ENCODE measurements at places on chromosomes 1 and 21. TPM values are rescaled to one million over a fixed set of nuclear protein-coding genes. Genes with fewer than 3 reads are reported as not detected.
A peak's percentile ranks its signal among the peaks of the same experiment; 100 is the strongest.

GRCh38 chr1:1116701-1117468 is 996 bp upstream of the C1orf159 start:
- DNase-seq: peak; percentile 58

DNA sequence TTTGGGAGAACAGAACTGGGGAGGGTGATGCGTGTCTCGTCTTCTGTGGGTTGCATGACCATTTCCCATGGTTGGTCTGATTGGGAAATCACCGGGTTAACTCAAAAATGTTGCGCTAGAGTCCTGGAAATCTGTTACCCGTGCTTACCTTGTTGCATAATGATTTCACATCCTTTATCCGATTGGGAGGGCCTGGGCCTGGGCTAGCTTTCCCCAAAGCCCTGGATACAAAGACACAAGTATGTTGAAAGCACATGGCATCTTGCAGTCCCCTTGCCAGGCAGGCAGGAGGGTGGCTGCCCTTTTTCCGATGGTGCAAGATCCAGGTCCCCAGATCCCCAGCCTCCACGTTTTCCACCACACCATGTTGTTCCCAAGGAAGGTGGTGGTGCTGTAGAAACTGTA is 582 bp downstream of the TRPM2 start:
- no peak for DNase-seq

- no peak for DNase-seq
Measured at GRCh38 chr1:22747021-22747734, 36.5 kb downstream of the EPHB2 start.

DNA sequence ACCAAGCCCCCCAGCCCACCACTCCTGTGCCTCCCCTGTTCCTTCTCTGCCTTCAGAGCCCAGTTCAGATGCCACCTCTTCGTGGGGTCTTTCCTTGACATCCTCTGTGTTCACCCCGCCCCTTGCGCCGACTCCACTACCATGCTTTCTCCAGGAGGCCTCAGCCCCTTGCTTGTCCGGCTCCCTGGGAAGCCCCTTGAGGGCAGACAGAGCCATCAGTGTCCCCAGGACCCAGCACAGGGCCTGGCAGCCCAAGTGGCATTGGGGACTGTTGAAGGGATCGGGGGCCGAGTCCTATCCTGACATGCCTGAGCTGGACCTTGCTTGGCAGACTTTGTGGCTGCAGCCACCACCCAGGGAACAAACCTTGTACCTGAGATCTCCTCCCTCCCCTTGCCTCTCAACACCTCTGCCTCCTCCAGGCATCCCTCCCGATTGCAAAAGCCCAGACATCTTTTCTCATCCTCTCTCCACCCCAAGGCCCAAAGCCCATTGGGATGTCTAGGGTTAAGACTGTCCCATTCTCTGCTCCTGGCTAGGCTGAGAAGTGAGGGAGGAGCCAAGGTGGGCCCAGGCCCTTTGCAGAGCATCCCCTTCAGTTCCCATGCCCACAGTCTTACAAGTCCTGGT is 3.4 kb downstream of the CLDN19 start:
- DNase-seq: no peak

Gene RBM11
- total RNA-seq: 0.50 TPM

Gene NPHS2
- not detected for total RNA-seq

Gene SYT11
- total RNA-seq: 11.9 TPM

Gene ZFP69B
- 3.8 TPM for total RNA-seq

Gene DCDC2B
- total RNA-seq: not detected
